ENCODE measurements at places on chromosomes 5 and 9.

- no peak for DNase-seq
Observed at GRCh38 chr5:151075698-151076331, 5.0 kb downstream of the TNIP1 start.

DNA sequence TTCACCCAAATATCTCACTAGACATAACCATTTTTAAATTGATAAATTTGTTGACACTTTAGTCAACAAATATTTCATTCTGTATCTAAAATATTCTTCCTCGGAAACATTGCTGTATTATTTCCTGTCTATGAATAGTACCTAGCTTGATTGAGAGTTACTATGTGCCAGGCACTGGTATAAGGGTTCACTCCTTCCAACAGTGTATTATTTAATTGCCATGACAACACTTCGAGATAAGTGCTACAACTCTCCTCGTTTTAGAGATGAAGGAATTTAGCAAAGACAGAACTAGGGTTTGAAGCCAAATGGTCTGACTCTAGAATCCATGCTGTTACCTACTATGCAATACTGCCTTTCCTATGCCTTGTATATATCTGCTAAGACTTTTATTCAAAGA is 287.2 kb downstream of the YTHDC2 start:
- no peak for DNase-seq

DNA sequence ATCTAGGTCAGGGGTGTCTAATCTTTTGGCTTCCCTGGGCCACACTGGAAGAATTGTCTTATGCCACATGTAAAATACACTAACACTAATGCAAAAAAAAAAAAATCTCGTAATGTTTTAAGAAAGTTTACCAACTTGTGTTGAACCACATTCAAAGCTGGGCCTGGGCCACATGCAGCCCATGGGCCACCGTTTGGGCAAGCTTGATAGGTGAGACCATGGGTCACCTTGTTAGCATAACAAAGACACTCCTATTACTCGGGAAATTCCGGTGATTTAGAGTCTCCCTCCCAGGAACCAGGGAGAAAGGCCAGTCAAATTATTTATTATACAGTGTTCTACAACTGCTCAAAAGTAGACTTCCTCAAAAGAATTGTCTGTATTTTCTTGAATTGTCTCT is 12.7 kb downstream of the RECK start:
- DNase-seq, result no peak

GRCh38 chr5:176748967-176749935 is 61.1 kb upstream of the UNC5A start:
- no peak for DNase-seq

GRCh38 chr5:41524174-41524573 is 13.8 kb upstream of the PLCXD3 start:
- no peak for DNase-seq

DNA sequence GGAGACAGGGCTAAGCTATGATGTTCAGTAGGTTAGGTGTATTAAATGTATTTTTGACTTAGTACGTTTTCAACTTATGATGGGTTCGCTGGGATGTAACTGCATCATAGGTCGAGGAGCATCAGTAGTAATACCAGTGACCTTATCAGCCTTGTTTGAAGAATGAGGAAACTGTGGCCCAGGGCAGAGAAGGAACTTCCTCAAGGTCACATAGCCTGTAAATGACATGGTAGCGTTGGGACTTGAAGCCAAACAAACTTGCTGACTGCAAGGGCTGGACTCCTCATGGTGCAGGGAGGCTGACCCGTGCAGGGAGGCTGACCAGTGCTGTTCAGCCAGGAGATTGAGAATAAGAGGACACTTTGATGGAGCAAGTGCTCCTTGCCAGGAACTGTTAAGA is 21.3 kb upstream of the PTPN3 start:
- DNase-seq, result no peak
